Activated CD4-positive, CD25-positive, alpha-beta regulatory T cell treated with anti-CD3 and anti-CD28 coated beads, Interleukin-2, amount 50 U/mL, for 72 hours (primary cell): ENCODE measurements at places on chromosomes 1 and 21.

GRCh38 chr21:42187976-42188653 lies 30.8 kb upstream of the ABCG1 start:
- DNase-seq: peak; percentile 59

DNA sequence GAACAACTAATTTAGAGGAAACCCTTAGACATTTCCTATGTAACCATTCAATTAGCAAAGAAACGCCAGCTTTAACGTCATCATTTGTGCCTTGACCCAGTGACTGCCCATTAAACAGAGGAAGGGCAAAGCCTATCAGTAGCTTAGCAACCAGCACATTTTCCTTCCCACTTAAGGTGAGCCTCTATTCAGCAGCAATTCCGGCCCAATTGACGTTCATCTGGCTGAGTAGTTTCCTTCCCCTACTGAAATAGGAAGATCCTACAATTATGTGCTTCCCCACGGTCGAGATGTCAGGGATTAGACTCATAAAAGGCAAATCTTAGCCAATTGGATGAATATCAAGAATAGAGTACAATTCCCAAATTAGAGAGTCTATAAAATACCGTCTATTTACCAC lies 482.1 kb upstream of the ADAMTS5 start:
- DNase-seq: no peak

GRCh38 chr1:35340519-35340918 lies 72.0 kb downstream of the ZMYM4 start:
- DNase-seq: no peak

DNA sequence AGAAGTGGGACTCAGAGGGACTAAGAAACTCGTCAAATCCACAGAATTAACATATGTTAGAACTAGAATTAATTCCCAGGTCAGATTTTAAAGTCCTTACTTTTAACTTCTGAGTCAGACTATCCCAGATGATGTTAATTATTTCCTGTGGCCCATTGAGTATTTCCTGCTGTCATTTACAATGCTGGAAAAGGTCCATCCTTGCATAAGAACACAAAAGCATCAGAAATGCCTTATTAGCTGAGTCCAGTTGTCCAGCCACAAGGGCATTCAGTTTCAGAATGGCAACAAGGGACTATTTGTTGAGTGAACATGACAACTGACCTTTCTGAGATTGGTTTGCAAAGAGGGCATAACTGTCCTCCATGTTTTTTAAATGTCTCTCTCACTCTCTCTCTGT lies 16.5 kb upstream of the HIVEP3 start:
- DNase-seq: no peak

DNA sequence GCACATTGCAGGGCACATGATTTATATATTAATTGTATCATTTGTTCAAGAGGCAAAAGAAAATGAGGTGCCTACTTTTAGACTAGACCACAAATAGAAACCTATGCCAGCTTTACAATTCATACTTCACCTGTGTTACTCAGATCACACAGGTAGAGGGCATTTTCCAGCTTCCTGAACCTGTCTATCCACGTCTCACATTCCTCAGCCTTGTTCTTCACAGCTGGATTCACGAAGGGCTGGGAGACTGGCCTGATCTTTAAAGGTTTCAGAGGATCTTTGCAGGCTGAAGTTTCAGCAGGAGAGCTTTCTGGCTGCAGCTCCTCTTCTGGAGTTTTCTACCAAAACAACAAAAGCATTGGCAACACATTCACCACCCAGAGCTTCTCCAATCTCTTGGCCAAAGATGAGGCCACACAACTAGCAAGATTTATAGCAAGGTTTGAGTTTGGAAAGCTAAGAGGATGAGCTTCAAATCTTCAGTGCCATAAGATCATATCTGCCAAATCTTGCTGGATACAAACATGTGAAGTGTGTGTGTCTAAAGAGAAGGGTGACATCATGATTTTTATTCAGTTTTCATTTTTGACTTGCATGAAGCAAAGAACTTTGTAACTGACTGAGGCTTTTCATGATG lies 71.0 kb upstream of the CYP2J2 start:
- no peak for DNase-seq

- no peak for DNase-seq
Measured at GRCh38 chr1:248850536-248851251, 8.2 kb downstream of the ZNF692 start.

DNA sequence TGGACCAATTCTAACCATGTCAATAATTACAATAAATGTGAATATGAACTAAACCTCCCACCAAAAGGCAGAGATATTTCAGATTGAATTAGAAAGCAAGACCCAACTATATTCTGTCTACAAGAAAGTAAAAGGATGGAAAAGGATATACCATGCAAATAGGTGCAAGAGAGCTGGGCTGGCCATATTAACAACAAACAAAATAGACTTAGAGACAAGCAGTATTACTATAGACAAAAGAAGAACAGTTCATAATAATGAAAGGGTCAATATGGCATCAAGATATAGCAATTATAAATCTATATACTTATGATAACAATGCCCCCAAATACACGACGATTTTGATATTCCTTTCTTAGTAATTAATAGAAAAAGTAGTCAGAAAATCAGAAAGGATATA lies 67.3 kb upstream of the IFFO2 start:
- DNase-seq: no peak

DNA sequence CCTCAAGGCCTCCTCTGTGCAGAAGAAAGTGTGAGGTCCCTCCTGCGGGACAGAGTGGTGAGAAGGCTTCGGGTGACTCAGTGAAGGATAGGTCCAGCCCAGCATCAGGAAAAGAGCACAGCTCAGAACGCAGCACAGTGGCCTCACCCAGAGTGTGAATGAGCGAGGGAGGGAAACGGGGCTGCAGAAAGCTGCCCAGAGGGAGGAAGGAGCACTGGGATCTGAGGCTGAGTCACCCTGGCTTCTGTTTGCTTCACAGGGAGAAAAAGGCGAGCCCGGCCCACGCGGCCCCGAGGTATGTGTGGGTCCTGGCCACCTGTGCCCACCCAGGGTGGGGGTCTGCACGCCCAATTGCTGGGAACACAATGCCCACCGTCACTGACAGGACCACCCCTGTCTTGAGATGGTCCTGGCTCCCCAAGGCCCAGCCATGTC lies 24.3 kb downstream of the COL6A2 start:
- no peak for DNase-seq

- DNase-seq: no peak
Measured at GRCh38 chr1:17527036-17527914, 12.2 kb upstream of the ARHGEF10L start.

GRCh38 chr21:45019887-45020537 lies 54.4 kb upstream of the ADARB1 start:
- DNase-seq: peak; percentile 11

- no peak for DNase-seq
Measured at GRCh38 chr1:8097908-8098307, 71.8 kb upstream of the ERRFI1 start.

- no peak for DNase-seq
Measured at GRCh38 chr1:33305816-33306652, 14.9 kb downstream of the A3GALT2 start.

GRCh38 chr1:186738926-186739325 lies 58.7 kb upstream of the PTGS2 start:
- no peak for DNase-seq

GRCh38 chr1:100404821-100405220 lies 52.5 kb downstream of the CDC14A start:
- DNase-seq: no peak

- no peak for DNase-seq
Measured at GRCh38 chr1:172917972-172918371, 132.8 kb downstream of the TNFSF18 start.

DNA sequence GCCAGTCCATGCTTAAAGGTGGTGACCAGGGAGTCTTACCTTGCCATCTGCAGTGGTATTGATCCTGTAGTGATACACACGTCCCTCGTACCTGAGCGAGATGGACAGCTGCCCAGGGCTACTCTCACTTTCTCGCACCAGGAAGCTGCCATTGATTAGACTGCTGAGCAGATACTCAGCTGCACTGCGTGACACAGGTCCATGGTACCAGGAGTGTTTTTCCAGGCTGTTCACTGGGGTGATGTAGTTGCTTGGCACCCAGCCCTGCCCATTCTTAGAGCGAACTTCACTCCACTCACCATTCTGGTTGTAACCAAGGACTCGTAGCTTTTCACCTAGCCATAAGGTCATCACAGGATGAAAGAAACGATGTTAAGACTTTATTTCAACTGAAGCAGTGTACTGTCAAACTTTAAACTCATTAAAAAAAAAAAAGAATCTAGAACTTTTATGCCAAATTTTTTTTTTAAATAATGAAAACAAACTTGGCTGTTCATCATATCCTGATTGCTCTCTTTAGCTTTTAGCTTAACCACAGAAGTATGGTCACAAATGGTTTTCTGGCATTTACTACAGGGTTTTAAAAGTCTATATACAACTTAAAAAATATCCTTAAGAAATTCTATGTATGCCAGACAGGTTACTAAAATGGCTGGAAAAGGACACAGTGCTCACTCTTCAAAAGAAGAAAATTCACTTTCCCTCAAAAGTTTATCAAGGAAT lies 44.6 kb downstream of the TOR3A start:
- DNase-seq: no peak

- DNase-seq: no peak
Measured at GRCh38 chr21:41316200-41317062, at the start of gene FAM3B. Gene FAM3B (plus strand): TSS chr21:41316801. CDS start chr21:41316880, 79 bp downstream.

- no peak for DNase-seq
Measured at GRCh38 chr21:45386728-45387371, 18.1 kb upstream of the COL18A1 start.

GRCh38 chr1:156073740-156074139 lies 8.5 kb downstream of the MEX3A start:
- DNase-seq: no peak

DNA sequence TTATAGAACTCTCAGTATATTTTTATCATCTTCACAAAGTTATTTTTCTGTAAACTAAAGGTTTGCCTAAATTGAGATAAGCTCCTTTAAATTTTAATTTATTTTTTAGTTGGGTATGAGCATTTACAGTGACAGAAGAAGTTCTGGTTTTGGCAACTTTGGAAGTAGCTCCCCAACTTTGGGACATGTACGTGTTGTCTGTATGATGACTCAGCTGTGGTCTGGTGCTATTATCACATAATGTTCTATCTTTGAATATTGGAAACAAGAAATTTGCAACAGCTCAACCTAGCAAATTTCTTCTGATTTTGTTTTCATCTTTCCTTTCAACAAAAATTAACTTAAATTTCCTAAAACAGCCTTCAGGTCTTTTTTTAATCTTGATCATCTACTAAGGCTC lies 46.6 kb upstream of the C1orf105 start:
- DNase-seq: no peak

GRCh38 chr1:78370356-78370755 lies 120.4 kb upstream of the PTGFR start:
- DNase-seq: no peak

GRCh38 chr1:10242811-10243210 lies 32.4 kb downstream of the KIF1B start:
- no peak for DNase-seq

DNA sequence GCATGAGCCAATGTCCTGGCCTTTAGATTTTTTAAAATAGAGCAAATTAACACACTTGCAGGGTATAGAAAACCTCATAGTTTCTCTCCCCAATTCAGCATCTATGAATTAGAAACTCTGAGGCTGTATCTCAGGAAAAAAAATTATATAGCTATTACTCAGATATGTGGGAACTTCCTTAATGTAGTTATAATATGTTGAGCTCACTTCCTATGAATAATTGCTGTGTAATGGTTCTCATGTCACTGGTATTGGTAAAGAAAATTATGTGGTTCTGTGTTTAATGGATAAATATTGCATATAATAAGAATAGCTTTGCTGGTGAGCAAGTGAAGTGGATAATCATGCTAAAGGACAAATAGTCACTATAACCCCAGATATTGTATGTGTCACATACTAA lies 2019.8 kb downstream of the NCAM2 start:
- DNase-seq: no peak

GRCh38 chr1:87292684-87293493 lies 35.8 kb upstream of the LMO4 start:
- peak; percentile 46 for DNase-seq

GRCh38 chr1:182625024-182625423 lies 20.8 kb upstream of the RGS16 start:
- DNase-seq: no peak

DNA sequence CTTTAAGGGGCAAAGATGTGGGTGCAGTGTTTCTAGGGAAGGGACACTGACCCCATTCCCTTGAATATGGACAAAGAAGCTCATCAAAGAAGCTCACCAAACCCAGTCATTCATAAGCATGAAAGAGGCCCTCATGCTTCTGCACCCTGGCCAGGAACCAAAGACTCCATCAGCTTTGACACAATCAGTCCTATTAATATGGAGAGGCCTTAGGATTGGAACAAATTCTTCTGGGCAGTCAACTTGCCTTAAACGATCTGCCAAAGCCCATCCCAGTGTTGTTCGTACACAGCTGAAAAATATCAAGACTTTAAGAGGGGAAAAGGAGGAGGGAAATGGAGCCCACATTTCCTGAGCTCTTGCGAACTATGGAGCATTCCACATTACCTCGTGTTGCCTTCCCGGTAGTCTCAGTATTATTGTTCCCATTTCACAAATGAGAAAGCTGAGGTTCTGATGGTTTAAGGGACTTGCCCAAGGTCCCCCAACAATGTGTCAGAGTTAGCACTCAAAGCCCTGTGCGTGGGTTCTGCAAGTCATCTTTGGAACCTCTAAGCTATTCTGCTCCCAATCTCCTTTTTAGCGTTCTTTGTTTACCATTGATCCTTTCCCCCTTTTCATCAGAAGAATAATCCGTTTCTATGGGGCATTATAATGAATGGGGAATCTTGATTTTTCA lies 161.9 kb downstream of the ZBTB18 start:
- DNase-seq: no peak

- no peak for DNase-seq
Measured at GRCh38 chr1:206952171-206952570, 5.9 kb upstream of the PIGR start.

DNA sequence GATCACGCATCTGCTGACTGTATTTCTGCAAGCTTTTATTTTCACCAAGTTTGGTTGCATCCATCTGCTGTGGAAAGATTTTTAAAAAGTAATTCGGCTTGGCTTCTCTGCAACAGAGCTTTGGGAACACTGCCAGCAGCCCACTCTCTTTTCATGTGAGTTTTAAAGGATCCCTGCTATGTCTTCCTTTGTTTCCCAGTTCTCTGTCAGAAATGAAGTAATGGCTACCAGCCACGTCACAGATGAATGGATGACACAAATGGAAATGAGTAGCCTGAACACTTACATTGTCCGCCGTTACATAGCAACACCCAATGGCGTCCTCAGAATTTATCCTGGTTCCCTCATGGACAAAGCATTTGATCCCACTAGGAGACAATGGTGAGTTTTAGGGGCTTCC lies 80.6 kb upstream of the RAVER2 start:
- DNase-seq: no peak

DNA sequence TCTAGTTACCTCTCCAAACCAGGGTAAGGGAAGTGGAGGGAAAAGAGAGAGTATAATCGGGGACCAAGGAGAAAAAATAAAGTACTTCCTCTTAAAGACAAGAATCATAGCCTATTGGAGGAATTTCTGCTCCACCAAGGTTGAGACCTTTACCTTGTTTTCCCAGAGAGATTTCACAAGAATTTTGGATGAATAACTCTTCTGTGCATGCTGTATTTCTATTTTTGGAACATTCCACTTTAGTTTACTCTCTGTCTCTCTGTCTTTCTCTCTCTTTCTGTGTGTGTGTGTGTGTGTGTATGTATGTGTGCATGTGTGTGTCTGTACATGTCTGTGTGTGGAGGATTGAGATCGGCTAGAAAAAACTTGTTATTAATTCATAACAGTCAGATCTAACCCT lies 318.4 kb upstream of the RGS18 start:
- no peak for DNase-seq
